Spinal cord (tissue), 10 donors: ENCODE measurements at places on chromosomes 3 and 15.

- no peak for DNase-seq
These were observed 137.9 kb upstream of the CHRM5 start for GRCh38 chr15:33830351-33830750.

DNA sequence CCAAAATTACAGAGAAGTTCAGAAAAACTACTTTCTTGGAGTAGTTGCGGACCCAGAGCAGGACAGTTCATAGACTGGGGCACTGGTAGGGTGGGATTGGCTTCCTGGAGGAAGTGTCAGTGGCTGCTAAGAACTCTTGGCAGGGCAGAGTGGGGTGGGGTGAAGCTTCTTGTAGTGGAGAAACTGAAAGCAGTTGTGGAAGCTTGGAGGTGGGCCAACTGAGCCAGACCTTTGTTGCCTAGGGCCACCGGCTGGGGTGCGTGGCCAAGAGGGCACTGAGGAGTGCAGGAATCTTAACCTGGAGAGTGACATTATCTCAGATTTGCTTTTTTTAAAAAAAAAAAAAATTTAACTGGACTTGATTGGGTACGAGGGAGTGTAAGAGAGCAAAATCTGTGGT lies 3.1 kb downstream of the KAT2B start:
- DNase-seq: peak; percentile 64

- DNase-seq: no peak
These were observed 1.3 kb upstream of the TMIE start for GRCh38 chr3:46699676-46700523.

- DNase-seq: no peak
These were observed 139.9 kb upstream of the TLE3 start for GRCh38 chr15:70237626-70238025.

DNA sequence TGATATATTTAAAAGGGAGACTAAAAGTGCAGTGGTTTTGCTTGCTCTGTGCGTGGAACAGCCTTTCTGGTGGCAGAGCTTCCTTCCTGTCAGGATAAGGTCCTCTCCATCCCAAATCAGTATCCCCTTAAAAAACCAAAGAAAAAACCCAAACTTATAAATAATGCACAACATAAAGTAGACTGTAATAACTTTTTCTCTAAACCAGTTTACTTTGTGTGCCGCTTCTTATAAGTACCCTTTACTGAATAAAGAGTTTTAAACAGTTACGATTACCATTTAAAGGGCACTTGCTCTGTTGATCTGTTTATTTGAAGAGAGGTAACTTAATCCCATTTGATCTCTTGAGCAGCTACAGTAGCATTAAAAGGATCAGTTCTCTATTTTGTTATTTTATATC lies 2.5 kb downstream of the PIK3CA start:
- no peak for DNase-seq

DNA sequence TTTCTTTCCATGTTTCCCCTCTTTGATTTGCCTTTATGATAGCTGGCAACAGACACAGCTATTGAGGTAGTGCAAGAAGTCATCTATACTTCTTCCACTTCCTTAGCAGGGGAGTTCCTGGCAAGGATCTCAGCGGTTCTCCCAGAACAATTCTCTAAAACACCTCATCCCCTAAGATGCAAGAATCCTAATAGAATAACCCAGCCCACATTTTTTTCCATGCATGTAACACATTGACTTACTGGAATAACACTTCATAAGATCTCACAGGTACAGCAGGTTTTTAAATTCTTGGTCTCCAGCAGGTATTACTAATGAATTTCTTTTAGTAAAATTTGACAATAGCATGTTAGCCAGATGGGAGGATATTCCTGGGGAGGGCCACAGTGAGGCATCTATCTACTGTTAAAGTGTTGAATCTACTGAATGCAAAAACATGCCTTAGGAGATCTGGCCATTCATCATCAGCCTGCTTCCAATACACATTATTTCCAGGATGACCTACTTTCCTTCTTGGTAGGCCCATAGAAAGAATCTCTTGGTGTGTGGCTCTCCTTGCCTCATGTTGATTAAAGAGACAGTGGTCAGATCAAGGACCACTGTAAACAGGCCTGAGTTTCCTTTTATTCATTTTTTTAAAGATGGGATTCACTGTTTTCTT lies 78.5 kb downstream of the RAD18 start:
- no peak for DNase-seq

DNA sequence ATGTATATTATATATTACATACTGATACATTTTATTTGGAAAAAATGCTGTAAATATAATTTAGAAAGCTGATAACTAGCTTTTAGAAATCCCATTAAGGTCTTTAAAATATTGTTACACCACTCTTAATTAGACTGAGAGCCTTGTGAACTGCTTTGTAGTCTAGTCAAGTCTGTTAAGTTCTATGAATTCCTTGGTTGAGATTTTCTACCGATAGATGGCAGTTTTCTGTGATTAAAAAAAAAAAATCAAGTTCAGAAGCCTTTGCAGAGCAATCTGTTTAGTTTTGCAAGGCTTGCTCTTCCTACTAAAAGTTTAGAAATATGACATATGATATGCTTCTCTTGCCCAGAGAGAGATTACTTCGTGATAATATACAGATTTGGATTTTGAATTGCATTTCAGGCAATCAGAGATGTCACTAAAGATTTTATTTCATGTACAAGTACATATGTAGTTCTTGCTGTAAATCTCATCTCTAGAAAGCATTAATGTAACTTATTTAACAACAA lies 60.4 kb upstream of the SLITRK3 start:
- no peak for DNase-seq

- no peak for DNase-seq
These were observed 52.9 kb upstream of the FSIP1 start for GRCh38 chr15:39835550-39835949.

- no peak for DNase-seq
These were observed 113.4 kb downstream of the CD47 start for GRCh38 chr3:107977221-107978130.

DNA sequence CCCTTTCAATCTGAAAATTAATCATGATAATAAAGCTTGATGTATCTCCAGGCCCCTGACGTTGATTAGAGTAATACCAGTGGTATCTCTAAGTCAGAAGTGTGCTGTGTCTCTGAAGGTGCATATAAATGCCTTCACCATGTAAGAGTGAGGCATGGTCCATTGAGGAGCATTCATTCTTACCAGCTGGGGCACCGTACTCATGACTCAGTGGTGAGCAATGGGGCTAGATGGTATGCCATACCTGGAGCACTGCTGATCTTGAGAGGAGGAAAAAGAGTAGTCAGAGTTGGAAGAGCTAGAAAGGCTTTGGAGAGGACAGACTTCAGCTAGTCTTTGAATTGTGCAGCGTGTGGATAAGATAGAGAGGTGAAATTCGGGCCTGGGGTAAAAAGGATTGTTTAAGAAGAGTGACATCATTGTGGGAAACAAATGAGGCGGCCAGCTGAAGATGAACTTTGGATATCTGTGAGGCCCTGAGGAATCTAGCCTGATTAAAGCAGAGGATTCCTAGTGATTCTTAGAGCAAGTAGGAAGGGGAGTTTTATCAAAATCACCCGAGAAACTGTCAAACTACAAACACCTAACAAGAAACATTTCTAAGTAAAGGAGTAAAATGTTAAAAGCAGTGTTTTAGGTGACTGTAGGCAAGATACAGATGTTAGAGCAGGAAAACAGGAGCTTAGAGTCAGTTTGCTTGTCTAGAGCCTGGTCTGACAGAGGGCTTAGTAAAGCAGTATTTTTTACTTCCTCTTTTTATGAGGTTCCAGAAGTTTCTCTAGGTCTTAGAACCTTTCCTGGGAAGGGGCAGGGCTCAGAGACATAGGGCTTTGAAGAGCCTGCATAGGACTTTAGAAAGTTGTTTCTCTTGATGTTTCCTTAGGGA lies 13.6 kb downstream of the TMOD3 start:
- no peak for DNase-seq

- DNase-seq: no peak
These were observed 36.2 kb downstream of the ICE2 start for GRCh38 chr15:60442763-60443162.

DNA sequence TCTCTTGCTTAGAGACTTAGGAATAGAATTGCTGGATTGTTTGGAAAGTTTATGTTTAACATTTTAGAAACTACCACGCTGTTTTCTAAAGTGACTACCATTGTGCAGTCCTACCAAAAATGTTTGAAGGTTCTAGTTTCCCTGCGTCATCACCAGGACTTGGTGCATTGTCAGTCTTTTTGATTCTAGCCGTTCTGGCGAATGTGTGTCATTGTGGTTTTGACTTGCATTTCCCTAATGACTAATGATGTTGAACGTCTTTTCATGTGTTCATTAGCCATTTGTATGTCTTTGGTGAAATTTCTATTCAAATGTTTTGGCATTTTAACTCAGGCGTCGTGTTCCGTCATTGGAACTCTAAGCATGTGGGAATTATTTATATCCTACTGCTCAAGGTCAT lies 58.0 kb downstream of the CHD2 start:
- no peak for DNase-seq

- DNase-seq: no peak
These were observed 19.8 kb downstream of the PFKFB4 start for GRCh38 chr3:48536785-48537184.

DNA sequence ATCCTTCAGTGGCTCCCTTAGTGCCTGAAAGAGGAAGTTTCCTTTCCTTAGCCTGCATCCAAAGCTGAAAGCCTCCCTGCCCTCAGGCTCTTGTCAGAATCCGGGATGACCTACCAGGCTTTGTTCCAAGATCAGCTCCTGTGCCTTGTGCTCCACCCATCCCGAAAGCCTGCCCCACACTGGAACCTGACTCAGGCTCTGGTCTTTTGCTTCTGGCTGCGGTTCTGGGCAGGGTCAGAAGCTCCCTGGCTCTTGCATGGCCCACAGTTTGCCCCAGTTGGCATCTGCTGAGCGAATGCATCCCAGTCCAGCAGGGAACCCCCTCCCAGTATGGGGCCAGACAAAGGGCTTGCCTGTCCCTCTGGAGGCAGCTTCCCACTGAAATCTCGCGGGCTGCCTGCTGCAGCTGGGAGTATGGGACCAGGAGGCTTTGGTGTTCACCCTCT lies 25.9 kb upstream of the KIF23 start:
- no peak for DNase-seq

- no peak for DNase-seq
These were observed 437.1 kb downstream of the SHQ1 start for GRCh38 chr3:72411126-72411525.

DNA sequence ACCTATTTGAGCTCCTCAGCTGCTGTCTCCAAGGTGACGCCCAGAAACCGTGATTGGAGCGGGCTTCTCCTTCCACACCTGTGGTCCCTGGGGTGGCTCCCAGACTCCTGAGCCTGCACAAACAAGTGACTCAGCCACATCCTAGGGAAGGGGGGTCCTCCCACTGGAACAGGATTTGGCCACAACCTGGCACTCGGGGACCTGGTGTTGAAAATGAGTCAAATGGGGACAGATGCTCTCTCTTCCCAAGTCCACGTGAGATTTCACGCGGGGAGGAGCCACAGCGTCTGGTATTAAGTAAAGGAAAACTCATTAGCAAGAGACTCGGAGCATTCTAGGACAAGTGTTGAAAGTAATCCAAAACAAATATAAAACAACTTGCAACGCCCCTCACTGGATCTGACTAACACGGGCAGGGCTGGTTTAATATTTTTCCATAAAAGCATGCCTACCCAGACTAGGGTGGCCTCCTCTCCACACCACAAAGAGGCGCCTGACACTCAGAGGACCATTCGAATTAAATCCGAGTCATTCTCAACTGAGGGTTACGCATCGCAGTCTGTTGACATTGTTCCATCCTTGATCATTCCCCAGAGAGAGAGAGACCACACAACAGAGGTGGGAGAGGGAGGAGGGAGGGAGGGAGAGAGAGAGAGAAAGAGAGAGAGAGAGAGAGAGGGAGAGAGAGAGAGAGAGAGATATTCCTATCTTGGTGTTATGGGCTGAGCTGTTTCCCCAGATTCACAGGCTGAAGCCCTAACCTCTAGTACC lies 74.4 kb downstream of the MGLL start:
- DNase-seq: no peak

DNA sequence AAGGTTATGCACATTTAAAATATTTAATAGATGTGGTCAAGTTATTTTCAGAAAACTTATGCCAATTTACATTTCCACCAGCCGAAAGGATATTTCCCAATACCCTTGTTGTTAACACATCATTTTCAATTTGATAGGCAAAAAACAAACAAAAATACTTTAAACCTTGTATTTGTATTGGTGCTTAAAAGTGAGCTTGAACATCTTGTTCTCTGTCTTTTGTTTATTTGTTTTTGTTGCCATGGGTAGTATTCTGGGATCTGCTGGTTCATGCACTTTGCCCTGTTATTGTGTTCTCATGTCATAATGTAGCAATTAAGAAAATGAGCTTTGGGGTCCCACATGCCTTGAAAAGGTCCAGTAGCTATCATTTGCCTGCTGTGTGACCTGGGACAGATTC lies 191.4 kb downstream of the LRTM1 start:
- DNase-seq: no peak

- no peak for DNase-seq
These were observed 75.0 kb upstream of the SPATA16 start for GRCh38 chr3:173216063-173216462.

- no peak for DNase-seq
These were observed 455.3 kb upstream of the NR2F2 start for GRCh38 chr15:95875121-95875643.

DNA sequence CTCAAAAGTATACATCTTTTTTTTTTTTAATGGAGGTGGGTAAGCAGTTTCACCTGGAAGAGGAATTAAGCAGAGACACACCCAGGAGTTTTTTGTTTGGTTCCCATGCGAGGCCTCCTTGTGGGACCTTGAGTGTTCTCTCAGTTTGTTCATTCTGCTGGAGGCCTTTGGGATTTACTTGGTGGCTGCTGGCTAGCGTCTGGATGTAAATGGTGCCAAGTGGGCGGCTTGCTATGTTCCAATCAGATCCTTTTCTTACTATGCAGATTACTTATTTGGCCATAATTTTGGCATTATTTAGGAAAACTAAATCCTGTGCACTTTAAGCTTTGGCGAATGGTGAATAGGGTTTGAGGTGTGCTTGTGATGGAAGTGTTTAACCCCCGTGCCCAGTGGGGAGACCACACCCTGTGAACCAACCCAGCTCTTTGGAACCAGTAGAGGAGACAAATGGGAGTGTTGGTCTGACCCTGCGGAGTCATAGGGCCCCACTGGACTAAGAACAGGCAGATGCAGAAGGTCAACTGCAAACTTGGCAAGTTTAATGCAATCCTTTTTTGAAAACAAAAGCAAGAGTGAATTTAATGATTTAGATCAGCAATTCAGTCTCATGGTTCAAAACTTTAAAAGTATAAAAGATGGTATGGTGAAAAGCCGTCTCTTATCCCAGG lies 79.4 kb downstream of the EBLN2 start:
- DNase-seq: no peak

- no peak for DNase-seq
These were observed 20.1 kb downstream of the GOLGA6A start for GRCh38 chr15:74062236-74062635.
